Glomerular endothelial cell (primary cell): ENCODE measurements at places on chromosomes 5 and 9. TPM values are rescaled to one million over a fixed set of nuclear protein-coding genes. Genes with fewer than 3 reads are reported as not detected.

- no peak for DNase-seq
Measured at GRCh38 chr5:27568811-27569210, 530.4 kb upstream of the CDH9 start.

DNA sequence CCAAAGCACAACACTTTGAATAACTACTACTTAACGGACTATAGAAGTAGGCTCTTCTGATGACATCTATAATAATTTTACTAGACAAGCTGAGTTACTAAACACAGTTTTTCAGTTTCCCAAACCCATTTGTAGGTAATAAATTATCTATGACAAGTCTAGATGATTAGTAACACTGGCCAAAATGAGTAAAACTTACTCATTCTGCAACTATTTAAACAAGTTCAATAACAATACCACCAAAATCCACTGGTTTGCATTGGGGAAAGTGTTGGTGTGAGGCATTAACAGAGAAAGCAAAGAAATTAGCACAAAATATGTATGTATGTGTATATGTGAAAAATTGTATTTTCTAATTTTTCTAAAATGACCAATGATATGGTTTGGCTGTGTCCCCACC, 119.3 kb downstream of the NR2F1-AS1 start:
- no peak for DNase-seq

DNA sequence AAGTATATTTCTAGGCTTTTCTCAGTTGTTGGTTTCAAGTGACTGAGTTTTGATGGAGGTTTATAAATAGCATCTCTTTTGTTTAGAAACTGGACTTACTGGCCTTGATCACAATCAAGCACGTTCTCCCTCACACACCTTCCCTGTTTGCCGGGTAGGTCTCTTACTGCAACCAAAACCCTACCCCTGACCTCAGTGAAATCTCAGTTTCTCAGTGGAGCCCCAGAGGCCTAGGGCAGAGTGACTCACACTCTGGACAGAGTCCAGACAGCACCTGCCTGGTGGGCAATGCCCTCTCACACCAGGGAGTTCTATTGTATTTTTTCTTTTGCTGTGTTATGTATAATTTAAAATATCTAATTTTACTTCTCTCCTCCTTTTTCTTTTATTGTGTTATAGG, 48.4 kb upstream of the EPB41L4B start:
- no peak for DNase-seq

The C5 gene
- 0.29 and 1.7 TPM in 2 replicates for total RNA-seq

DNA sequence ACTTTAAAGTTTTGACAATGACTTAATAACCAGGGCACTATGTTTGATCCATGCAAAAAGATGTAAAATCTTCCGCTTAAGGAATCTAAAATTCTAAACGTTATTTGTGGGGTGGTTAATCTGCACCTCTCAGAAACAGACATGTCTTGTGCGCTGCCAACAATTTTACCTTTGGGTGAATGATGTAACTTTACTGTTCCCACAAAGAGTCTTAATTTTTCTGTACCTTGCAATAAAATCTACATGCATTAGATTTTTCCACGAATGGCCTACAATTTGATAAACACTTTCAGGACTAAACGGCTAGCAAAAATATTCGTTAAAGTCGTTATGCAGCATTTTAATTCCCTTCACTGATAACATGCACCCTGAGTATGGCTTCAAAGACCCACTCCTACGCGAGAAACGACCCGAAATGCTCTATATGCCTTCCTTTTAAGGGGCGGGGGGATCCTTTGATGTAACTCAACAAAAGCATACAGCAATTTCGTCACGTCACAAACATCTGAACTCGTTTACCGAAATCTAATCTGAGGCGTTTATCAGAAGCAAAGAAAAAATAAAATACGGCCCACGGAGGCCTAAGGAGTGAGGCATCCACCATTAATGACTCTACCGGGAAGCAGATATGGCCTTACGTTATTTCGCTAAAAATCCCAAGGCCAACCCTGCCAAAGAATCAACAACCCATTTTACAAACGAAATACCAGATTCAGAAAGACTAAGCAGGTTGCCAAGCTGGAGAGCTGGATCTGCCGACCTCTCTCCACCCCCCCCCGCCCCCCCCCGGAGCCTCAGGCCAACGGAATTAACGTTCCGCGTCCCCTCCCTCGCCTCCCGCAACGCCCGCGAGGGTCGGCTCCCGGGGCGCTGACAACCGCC, 621 bp downstream of the AK6 start:
- DNase-seq, result peak; percentile 12

GRCh38 chr5:16841416-16841815, 94.7 kb downstream of the MYO10 start:
- DNase-seq, result no peak

The GABBR2 gene
- 1.0 and 3.3 TPM in 2 replicates for total RNA-seq

The SLC27A6 gene
- 0.29 TPM in 1 of 2 replicates, not detected in the other for total RNA-seq

The FOXB2 gene
- not detected in 2 replicates for total RNA-seq

DNA sequence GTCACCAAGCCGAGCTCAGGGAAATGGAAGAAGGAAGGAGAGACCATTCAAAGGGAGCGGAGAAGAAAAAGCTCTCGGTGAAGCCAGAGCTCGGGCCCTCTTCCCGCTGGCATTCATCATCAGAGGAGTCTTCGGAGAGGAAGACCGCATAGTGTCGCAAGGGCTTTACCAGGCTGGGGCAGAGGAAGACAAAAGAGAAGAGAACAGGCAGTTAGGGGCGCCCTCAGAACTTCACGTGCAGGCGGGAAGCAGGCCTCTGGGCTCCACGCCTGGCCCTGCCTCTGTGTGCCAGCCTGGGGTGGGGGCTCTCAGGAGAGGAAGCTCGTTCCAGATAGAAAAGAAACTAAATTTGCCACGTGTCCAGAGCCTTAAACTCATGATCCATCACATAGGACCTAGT, 31.7 kb downstream of the CRB2 start:
- no peak for DNase-seq
